NCI-H1417 treated with DMSO at 0.1 percent for 48 hours (cell line): ENCODE measurements at places on chromosomes 13 and 19.

DNA sequence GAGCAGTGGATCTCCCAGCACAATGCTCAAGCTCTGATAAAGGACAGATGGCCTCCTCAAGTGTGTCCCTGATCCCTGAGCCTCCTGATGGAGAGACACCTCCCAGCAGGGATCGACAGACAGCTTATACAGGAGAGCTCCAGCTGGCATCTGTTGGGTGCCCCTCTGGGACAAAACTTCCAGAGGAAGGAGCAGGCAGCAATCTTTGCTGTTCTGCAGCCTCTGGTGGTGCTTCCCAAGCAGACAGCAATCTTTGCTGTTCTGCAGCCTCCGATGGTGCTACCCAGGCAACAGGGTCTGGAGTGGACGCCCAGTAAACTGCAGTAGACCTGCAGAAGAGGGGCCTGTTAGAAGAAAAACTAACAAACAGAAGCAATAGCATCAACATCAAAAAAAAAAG is 349.3 kb upstream of the SPRY2 start:
- no peak for DNase-seq

GRCh38 chr13:94608586-94608985 is 6.9 kb downstream of the GPR180 start:
- DNase-seq: no peak

- no peak for DNase-seq
These were observed 4.7 kb downstream of the LENG1 start for GRCh38 chr19:54154603-54155345.

DNA sequence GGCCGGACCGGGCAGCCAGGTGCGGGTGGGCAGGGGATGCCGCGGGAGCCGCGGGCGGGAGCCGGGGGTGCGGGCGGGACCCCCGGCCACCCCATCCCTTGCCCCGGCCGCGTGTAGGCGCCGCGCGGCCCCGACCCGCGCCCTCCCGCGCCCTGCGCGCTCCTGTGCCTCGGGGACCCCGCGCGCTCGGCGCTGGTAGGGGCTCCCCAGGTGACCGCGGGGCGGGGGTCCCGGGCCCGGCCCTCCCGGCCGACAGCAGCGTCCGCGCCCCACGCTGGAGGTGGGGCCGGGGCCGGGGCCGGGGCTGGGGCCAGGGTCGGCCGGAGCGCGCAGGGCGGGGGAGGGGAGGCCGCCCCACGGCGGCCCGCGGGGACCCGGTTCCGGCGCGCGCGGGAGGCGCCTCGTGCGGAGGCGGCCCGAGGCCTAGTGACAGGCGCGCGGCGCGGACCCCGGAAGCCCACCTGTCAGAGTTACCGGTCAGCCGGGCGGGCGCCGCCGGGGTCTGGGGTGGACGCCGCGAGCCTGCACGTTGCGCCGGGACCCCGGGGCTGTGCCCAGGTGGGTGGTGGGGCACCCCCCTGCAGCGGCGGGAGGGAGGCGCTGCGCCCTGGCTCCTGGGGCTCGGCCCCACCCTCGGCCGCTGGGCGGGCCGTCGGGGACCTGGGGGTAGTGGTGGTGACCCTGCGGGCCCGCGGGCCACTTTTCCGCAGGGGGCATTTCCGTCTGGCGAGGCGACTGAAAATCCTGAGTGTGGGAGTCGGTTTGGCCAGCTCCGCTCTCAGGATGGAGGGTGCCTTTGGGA is 518 bp downstream of the TFDP1 start:
- no peak for DNase-seq

- no peak for DNase-seq
These were observed 212.1 kb downstream of the KCNRG start for GRCh38 chr13:50227361-50227760.
